ENCODE measurements at places on chromosomes 7 and 10.

DNA sequence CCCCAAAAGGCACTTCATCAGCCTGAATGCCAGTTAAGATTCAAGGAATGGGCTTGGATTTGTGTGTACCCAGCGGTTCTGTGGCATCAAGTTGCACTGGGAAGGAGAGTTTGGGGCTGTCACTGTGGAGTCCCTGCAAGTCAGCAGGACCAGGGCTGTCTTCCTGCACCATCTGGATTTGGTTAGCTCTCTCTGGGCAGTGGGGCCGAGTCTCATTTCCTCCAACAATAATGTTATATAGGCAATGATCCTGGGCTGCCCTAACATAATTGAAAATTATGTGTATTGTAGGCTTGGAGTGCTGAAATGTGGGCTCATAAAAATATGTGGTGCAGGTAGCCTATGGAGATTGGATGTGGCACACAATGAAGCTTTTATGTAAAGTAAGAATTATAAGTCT lies 87.2 kb downstream of the TCF7L2 start:
- DNase-seq, result no peak

DNA sequence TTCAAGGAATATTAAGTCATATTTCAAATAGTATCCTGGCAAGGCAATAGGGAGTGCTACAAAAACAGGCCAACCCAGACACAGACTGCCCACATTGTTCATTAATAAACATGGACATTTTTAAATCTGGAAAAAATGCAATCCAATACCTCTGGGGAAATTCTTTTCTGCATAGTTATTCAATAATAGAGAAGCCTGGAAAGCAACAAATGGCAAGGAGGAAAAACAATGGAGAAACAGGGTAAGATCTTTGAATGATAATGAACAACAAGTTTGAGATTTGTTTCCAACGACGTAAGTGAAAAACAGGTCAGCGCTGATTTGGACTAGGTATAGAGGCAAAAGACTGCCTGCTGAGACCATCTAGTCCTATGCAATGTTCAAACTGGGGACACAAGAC lies 44.7 kb upstream of the ZNF800 start:
- DNase-seq, result no peak

- no peak for DNase-seq
These were observed 128.4 kb upstream of the PHYHIPL start for GRCh38 chr10:59047957-59048618.

GRCh38 chr10:5490698-5491464 lies 8.5 kb downstream of the CALML5 start:
- no peak for DNase-seq

GRCh38 chr7:84331616-84332015 lies 137.0 kb upstream of the SEMA3A start:
- DNase-seq, result no peak

Measured in nucleus accumbens (tissue), 56 donors.